ENCODE measurements at places on chromosomes 13 and 19. TPM values are rescaled to one million over a fixed set of nuclear protein-coding genes. Genes with fewer than 3 reads are reported as not detected.

- DNase-seq: peak; percentile 18
Observed at GRCh38 chr19:17751103-17751911, at the start of gene FCHO1. Gene FCHO1 (plus strand): TSS chr19:17751477. CDS start chr19:17755165, 3,688 bp downstream.

- DNase-seq: no peak
Observed at GRCh38 chr19:29173896-29174295, 39.1 kb downstream of the UQCRFS1 start.

- DNase-seq: no peak
Observed at GRCh38 chr13:47121092-47121763, 224.4 kb upstream of the HTR2A start.

GRCh38 chr13:98105929-98106336, 37.0 kb upstream of the FARP1 start:
- DNase-seq: peak; percentile 12

- no peak for DNase-seq
Observed at GRCh38 chr19:18765224-18765623, 25.9 kb downstream of the COMP start.

Gene LYPD5
- total RNA-seq: not detected

Gene CD70
- not detected for total RNA-seq

Gene CRB3
- total RNA-seq: not detected

Gene CYP2A6
- total RNA-seq: not detected

Gene PCDH9
- 2.1 TPM for total RNA-seq

Gene RFXAP
- total RNA-seq: 3.0 TPM
